ENCODE measurements at places on chromosomes 3 and 15.

DNA sequence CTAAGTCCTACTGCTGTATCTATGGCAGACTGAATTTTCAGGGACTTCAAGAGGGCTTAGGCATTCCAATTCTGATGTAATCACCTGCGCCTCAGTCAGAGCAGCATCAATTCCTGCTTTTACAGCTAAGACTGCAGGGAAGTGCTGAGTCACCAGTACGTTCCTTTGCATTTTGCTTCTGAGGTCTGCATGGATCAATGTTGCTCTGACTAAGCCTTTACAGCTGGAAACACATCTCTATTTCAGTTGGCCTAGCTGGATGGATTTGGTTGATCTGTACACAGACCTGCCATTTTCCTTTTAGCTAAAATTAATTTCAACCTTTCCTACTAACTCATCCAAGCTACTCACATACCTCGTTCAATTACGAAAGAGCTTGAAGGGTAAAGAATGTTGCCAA lies 51.3 kb downstream of the ETV5 start:
- no peak for DNase-seq

DNA sequence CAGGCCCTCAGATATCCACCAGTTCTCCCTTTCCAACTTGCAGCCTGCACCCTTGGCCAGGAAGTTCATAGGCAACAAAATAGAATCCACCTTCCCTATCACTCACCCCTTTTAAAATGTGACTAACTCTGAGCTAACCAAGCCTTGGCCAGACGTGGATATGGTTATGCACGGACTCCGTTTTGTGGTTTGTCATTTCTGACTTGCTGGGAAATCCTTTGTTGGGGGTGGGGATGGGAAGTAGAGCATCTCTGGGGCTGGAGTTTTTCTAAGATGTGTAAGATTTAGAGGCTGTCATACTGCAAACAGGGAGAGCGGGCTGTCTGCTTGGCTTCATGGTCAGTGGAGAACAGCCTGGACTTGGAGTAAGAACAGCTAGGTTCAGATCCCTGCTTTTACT lies 62.6 kb downstream of the SMAD3 start:
- no peak for DNase-seq

DNA sequence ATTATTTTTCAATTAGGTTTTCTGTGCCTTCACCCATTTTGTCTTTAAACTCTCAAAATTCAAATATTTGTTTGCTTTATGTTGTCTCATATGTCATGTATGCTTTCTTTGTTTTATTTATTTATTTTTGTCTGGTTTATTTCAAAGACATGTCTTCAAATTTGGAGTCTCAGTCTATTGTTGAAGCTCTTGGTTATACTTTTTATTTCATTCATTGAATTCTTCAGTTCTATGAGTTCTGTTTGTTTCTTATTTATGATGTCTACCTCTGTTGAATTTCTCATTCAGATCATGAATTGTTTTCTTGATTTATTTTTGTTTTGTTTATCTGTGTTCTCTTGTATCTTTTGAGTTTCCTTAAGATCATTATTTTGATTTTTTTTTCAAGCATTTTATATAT lies 55.6 kb downstream of the AP4E1 start:
- no peak for DNase-seq

DNA sequence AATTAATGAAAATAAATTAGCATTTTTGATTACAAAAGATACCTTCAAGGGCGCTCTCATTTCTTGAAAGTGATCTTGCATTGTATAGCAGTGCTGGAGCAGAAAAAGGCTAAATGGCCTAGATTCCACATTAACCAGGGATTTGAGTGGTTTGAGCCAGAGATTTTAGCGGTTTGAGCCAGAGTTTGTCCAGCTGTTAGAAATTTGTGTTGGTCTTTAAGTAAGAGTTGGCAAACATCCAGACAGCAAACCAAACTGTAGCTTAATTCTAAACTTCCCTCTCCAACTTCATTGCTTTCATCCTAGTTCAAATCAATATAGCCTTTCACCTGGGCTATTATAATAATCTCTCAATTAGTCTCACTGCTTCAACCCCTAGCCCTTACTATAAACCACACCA lies 351.7 kb downstream of the IGSF11 start:
- no peak for DNase-seq

DNA sequence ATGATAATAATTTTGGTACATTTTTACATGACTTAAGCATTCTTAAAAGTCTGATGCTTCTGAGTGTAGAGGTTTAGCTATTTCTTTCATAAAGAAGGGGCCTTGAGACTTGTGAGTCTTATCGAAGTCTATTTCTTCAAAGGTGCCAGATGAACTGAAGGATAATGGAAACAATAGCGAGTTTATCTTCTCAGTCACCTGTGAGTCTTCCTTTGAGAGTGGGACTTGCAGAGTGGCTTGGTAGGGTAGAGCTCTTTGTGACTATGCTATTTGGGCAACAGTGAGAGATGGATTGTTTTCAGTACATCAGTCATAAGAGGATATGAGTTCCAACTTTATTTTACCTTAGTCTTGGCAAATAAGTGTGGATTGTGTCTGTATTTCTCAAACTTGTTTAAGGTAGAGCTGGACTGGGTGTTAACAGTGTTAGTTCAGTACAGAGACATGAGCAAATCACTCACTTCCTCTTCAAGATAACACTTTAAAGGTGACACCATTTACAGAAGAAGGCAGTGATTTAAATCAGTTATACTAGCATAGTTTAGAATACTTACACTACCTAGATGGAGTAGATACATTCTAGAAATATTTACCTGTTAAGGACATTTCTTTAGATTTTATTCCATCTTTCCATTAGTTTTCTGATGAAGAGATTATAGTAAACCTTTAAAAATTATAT lies 3.2 kb downstream of the AKAP13 start:
- no peak for DNase-seq

DNA sequence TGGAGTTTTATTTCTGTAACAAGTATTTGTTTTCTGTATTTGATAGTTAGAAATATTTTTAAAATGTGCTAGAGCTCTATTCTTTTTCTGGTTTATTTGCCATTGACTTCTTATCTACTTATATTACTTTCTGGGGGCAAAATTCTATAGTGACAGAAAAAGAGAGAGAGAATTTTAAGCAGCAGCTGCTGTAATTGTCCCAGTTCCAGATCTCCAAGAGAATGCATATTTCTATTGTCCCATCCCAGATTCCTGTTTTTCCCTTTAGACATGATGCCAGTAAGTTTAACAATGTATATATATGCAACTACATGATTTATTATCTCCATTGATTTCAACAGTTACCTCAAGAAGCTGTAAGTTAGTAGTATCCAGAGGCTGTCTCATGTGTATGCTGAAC lies 541.7 kb upstream of the ZNF385D start:
- no peak for DNase-seq
